Hypothalamus (tissue), 51 donors: ENCODE measurements at places on chromosomes 6 and 20.

GRCh38 chr6:6781172-6781872, 192.8 kb downstream of the LY86 start:
- no peak for DNase-seq

DNA sequence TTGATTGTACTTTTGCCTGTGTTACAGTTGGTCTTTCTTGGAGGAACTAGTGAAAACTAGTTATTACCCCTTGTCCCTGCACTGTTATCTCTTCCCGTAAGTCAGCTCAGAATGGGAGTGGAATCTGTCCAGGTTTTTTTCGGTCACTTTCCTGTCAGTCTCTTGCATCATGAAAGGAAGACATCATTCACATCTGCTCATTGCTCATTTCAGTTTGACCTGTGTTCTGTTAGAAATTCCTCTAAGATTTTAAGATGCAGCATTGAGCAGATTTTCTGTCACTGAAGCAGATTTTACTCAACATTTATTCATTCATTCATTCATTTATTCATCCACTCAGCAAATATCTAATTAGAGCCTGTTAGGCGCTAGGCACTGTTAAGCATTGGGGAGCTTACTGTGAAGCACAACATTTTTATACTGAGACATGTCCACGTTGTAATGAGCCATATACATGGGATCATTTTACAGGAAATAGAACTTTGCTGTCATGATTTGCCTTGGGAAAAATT, 33.1 kb upstream of the HINT3 start:
- no peak for DNase-seq

- DNase-seq: no peak
These were observed 116.5 kb downstream of the CCDC170 start for GRCh38 chr6:151610326-151610725.

DNA sequence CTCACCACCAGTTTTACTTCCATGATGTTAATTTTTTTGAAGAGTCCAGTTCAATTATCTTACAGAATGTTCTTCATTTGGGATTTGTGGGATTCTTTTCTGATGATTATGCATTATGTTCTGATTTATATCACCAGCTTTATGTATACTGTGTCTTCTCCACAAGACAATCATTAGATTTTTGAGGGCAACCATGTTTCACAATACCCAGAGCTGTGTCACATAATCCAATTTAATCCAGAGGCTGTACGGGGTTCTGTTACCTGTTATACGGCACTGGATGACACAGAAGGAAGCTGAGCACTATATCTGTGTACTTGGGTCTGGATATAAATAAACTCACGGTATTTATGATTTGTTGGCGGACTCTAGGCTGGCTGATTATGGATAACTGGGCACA, 41.6 kb upstream of the RPN2 start:
- no peak for DNase-seq

GRCh38 chr6:159174263-159174969, 5.2 kb downstream of the FNDC1 start:
- DNase-seq: peak; percentile 29

DNA sequence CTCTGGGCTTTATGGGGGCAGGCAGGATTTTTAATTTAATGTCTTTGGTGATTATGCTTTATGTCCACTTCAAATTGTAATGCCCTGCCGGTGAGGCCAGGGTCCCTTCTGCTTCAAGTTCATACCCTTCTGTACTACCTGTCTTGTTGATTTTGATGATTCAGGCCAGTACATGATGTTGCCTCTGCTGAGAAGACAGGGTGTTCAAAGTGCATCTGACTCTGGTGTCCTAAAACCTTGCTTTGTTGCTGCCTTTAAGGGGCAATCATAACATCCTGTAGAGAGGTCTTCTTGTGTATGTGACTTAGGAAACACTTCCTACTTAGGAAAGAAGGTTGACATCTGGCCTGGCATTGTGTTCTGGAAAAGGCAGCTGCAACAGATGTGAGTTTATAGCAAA, 113.2 kb downstream of the TMEM170B start:
- no peak for DNase-seq

DNA sequence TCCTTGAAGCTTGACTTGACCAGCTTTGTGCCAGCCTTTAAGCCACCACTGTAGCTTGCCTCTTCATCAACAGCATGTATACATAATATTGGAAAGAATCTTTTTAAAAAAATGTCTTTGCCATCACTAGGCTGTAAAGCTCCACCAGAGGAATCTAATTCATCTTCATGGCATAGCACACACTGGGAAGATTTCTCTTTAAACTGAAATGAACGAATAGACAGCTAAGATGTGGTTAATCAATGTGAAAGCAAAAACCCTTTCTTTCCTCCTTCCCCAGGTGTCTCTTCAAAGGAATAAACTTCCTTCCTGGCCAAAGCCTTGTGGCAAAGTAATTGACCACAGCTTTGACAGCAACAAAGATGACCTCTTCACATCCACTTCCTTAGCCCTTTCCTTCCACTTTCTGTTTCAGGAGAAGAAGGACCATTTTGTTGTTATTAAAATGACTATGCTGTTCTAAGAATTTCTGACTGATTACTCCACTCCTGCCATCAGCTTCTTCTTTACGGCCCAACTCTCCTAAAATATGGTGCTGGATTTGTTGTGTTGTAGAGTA, 428.7 kb upstream of the SOX4 start:
- no peak for DNase-seq

DNA sequence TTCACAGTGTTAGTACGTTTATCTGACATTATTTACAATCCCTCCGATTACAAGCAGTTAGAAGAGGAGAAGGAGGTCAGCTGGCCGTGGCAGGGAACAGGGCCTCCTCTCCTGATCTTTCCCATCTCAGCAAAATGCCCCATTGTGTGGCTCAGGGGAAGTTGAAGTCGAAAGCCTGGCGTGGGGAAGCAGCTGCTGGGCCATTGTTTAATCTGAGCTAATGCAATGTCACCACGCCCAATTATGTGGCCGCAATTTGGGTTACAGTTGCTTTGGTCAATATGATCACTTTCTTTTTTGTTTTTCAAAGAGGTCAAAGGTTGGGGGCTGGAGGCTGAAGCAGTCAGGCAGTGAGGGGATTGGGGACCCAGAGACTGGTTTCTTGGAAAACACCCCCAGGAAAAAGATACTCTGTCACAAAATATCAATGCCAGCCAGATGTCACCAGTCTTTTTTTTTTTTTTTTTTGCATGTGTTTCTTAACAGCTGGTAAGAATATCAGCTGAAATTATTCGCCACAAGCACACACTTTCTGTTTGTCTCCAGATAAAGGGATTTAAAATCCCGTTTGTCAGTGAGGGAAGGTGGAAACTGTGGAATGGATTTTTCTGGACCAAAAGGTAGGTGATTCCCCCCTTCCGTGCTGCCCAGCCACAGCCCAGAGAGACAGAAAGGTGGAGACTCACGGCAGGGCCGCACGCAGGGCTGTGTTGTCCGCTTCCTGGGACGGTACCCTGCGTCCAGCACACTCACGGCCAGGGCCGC, 24.6 kb downstream of the DLL1 start:
- peak; percentile 48 for DNase-seq

DNA sequence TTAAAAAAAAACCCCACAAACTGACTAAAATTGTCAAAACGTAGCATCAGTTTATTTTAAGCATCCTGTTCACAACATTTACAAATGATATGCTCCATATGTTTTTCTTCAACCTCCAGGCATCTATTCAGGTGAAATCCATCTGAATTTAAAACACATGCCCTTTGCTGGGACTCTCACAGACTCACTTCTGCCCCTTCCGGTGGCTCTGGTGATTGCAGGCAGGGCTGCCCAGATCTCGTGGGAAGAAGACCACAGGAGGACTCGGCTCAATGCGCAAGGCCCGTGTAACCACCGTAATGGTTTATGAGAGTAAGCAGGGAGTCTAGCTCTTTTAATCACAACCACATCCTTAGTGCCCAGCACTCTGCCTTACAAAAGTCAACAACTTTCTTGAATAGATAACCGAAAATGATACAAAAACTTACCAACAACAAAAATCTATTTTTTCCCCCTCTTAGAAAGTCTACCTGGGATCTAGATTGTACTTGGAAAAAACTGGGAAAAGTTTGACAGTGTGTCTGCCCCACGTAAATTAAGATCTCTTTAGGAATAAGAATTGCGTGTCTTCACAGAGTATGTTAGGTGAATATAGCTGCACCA, 139.1 kb downstream of the KIF16B start:
- DNase-seq: no peak

DNA sequence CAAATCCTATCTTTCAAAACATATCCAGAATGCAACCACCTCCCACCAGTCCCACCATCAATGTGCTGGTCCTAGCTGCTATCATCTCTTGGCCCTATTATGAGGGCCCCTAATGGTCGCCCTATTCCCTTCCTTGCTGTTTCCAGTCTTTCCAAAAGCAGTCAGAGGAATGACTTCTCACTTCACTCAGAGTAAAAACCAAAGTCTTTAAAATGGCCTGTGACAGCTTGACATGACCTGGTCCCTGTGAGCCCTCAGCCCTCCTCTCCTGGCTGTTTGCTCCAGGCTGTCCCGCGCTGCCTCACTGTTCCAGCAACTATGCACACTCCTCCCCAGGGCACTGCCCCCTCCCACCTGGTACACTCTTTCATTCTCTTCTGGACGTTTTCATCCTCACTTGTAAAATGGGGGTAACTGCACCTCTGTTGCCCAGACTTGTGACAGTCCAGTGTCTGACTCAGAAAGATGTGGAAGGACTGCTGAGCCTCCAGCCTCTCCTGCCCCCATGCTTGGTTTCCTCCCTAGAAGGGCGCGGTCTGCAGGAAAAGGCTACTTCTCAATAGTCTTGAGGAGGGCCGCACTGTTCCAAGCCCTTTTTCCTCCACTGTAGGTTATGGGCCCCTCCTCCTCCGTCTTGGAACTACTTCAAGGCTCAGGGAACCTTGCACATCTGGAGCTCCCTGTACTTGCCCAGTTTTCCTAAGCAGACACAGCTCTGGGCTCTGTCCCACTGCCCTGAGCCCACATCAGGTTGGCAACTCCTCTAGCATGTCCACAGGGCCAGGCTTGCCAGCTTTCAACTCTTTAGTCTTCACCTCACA, 64.7 kb downstream of the MYH7B start:
- DNase-seq: no peak

- no peak for DNase-seq
These were observed 26.7 kb downstream of the VSTM2L start for GRCh38 chr20:37929683-37930014.

DNA sequence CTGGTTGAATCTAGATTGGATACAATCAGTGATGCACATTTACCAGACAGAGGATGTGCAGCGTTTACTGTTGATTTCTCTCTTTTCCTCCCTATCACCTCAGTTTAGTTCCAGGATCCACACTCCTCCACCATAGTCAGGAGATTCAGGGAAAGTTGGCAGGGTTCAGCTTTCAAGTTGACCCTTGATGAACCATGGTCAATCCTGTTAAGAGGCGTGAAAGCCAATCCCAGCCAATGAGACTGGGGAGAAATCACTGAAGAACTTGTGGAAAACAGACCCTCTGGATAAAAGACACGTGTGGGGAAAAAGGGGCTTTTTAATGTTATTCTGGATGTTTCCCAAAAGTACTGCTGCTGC, 19.2 kb upstream of the SCP2D1 start:
- no peak for DNase-seq

DNA sequence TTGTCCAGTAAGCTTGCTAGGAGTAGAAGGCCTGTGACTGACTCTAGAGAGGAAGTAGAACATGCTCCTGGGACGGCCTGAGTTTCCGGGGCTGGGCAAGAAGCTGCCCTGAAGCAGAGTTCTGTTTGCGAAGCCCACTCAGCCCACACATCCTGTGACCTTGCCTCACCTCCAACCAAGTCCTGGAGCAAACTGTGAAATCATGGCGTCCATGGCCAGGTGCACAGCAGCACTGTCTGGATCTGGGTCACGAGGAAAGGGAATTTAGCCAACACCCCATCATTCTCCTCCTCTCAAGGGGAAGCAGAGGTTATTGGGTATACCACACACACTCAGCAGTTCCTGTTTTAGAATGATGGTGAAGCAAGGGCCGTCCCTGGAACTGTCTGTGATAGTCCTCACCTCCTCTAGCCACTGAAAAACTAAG, 87.5 kb downstream of the CRYBG1 start:
- no peak for DNase-seq

- DNase-seq: no peak
These were observed 6.8 kb downstream of the MKKS start for GRCh38 chr20:10427060-10427692.

- no peak for DNase-seq
These were observed 248.1 kb upstream of the FOXQ1 start for GRCh38 chr6:1063671-1064355.

DNA sequence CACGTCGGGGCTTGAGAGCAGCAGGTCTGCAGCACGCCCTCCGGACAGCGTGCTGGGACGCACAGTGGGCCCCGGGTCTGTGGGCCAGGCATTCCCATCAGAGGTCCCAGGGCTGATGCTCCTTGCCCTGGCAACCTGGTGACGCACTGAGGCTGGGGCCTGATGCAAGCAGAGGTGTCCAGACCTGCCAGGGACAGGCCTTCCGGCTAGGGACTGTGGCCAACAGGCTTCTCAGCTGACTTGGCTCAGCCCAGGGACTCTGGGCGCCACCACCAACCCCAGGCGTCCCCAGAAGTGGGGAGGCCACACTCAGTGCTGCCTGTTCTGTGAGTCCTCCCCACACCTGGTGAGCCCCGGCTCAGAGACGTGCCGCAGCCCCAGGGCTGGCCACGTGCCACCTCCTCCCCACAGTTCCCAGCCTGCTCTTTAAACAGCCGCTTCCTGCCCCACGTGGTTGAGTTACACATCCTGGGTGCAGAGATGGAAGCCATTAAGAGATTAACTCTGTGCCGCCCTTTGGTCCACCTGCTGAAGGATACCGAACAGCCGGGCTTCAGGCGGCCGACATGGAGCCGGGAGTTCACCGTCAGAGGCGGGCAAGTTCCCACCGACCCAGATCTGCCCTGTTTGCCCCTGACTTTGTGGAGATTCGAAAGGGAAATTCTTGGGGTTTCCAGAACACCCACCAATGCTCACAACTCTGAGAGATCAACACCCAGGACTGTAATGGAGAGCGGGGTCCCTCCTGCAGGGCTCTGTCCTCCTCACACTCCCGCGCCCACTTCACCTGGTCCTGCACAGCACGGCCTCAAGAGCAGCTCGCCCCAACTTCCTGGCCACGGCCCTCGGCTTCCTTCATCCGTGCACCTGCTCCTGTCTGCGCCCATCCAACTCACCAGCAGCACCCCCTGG, 37.6 kb upstream of the ZBP1 start:
- peak; percentile 33 for DNase-seq

DNA sequence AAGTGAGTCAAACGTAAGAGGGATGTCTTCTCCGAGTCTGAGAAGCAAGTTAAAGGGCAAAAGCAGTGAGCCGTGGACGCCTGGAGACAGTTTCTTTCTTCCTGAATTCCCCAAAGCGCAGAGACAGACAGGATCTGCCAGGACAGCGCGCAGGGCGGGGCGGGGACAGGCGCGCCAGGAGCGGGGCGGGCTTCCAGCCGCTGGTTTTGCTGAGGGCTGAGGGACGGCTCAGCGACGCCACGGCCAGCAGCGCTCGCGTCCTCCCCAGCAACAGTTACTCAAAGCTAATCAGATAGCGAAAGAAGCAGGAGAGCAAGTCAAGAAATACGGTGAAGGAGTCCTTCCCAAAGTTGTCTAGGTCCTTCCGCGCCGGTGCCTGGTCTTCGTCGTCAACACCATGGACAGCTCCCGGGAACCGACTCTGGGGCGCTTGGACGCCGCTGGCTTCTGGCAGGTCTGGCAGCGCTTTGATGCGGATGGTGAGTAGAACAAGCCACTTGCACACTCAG, at the start of gene SCGN:
Gene SCGN (plus strand): TSS at position 209 of the 509 bp plus-strand sequence. CDS start 189 bp downstream, at position 398.
- no peak for DNase-seq

GRCh38 chr6:167688123-167688522, 138.6 kb upstream of the AFDN start:
- no peak for DNase-seq

GRCh38 chr6:2970753-2971419, 481 bp downstream of the SERPINB6 start:
- peak; percentile 81 for DNase-seq

- no peak for DNase-seq
These were observed 1059.5 kb upstream of the FLRT3 start for GRCh38 chr20:15396900-15397299.

- DNase-seq: no peak
These were observed 146.5 kb downstream of the ZDHHC14 start for GRCh38 chr6:157527471-157527907.
